Memory B cell (primary cell): ENCODE measurements at places on chromosomes 4 and X.

GRCh38 chr4:18198653-18199052, 177.1 kb upstream of the LCORL start:
- no peak for DNase-seq

DNA sequence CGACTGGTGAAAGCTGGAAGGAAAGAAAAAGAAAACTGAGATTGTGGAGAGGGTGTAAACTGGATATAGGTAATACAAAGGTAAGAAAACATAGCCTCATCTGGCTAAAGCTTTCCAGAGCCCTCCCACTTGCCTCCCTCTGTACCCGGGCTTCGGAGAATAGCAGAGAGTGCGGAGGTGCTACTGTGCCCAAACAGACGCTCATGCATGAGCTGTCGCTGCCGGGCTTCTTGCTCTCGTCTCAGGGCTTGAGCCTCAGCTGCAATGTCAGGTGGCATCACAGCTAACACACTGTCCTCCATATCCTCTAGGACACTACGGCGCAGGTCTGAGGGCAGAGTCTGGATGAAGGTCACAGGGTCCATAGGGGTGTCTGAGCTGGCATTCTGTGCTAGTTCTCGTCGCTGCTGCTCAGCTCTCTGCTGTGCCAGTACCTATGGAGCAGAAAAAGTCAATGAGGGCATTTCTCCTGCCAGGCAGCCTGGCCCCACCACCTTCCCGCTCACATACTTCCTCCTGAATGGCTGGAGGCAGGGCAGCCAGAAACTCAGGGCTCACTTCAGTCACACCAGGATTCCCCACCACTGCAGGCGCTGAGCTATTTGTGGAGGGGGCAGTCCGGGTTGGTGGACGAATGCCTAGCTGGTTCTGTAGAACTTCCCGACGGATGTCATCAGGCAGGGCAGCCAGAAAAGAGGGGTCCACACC, 116.7 kb upstream of the HSD17B10 start:
- no peak for DNase-seq

DNA sequence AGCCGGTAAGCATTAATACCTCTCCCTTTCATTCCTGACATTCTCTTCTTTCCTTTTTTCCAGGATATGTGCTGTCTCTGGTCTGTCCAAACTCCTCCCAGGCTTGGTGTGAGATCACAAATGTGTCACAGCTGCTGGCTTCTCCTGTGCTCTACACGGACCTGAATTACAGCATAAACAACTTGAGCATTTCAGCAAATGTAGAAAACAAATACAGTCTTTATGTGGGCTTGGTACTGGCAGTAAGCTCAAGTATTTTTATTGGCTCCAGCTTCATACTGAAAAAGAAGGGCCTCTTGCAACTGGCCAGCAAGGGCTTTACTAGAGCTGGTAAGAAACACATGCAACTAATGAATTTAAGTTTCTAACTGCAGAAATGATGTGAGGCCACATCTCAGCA, 8.4 kb downstream of the NIPAL1 start:
- no peak for DNase-seq

GRCh38 chr4:186027405-186027804, 41.6 kb upstream of the TLR3 start:
- no peak for DNase-seq

DNA sequence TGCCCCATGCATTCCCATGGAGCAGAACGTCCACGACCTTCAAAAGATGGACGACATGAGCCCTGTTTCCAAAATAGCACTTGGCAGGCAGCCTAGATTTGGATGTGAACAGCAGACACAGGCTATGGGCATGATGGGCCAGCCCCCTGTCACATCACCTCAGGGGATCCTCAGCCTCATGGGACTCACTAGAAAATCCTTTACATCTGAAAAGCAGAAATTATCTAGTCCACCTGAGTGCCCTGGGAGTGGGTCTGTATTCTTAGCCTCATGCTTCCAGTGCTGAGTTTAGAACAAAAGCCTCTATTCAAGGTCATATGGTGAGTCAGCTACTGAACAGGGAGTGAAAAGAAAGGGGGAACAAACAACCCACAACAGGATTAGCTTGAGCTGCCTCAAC, 35.8 kb downstream of the GRIA3 start:
- DNase-seq: no peak

- peak; percentile 46 for DNase-seq
These were observed 14.6 kb upstream of the SLC25A4 start for GRCh38 chr4:185128272-185129119.

- no peak for DNase-seq
These were observed 83.8 kb upstream of the C1QTNF7 start for GRCh38 chr4:15344041-15344440.

DNA sequence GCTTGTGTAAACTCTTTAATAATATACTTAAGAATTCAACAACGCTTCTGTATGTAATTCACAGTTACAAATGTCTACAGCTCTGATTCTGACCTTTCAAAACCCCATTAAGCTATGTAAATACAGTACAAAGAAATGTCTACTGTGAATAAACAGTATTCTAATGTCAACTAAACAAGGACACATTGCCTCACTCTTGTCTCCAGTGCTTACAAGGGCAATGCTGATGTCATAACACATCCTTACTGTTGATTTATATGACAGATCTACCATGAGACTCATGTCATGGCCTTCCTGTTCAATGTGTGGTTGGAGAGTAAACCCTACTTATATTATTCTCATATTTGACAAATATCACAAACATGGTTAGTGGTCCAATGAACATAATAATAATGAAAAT, 256.1 kb upstream of the ADGRL3 start:
- DNase-seq: no peak

- DNase-seq: no peak
These were observed 32.1 kb upstream of the HDAC8 start for GRCh38 chrX:72604705-72605104.

- no peak for DNase-seq
These were observed 31.4 kb upstream of the XAGE2 start for GRCh38 chrX:52337410-52337809.

- DNase-seq: no peak
These were observed 66.2 kb upstream of the TACR3 start for GRCh38 chr4:103786014-103786413.

GRCh38 chr4:5678977-5679376, 29.4 kb downstream of the EVC2 start:
- DNase-seq: no peak

DNA sequence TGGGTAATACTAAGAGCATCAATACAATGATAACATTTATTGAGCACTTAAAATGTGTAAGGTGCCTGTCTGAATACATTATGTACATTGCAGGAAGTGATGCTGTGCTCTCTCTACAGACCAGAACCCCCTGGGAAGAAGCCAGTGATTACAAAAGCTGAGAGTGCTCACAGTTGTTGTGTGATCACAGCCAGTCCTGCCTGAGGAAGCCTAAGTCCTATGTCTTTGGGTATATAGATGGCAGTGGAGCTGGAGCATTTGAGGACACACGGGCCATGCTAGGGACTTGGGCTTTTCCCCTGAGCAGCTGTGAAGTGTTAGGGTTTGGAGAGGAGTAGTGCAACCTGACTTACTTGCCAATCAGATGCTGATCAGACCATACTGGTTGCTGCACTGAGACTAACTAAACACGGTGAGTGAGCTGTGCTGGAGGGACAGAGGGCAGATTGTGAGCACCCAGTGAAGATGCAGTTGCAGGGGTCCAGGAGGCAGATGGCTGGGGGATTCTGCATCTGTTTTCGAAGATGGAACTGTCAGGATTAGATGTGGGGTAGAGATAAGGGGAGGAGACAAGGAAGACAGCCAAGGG, 60.8 kb upstream of the TBC1D14 start:
- no peak for DNase-seq

DNA sequence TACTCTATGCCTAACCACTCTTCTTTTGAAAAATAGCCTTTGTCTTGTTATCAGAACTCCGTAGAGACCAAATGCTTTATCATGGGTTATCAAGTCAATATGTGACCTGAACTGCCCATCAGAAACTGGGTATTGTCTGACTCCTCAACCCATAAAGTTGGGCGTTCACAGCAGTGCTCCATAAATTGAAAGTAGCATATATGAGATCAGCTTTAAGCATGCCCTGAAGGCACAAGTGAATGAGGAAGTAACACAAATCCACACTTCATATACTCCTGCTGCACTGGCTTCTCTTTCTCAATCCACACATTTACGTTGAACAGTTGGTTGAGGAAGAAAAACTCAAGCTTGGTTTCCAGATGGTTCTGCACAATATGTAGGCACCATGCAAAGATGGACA, 1106.0 kb downstream of the STIM2 start:
- DNase-seq: no peak

DNA sequence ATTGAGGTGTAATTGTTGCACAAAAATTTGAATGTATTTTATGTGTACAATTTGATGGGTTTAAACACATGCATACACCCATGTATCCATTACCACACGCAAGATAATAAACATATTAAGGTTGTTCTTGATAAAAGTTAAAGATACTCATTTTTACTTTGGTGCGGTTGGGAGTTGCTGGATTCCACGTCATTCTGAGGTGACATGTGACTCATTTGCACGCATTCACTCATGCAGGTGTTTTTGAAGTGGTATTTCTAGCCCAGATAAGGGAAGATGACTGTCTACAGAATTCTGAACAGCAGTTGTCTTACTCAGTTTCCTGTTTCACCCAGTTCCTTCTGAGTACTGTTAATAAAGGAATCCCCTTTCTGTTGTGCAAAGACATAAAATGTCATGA, 142.0 kb downstream of the RTL3 start:
- DNase-seq: peak; percentile 3

DNA sequence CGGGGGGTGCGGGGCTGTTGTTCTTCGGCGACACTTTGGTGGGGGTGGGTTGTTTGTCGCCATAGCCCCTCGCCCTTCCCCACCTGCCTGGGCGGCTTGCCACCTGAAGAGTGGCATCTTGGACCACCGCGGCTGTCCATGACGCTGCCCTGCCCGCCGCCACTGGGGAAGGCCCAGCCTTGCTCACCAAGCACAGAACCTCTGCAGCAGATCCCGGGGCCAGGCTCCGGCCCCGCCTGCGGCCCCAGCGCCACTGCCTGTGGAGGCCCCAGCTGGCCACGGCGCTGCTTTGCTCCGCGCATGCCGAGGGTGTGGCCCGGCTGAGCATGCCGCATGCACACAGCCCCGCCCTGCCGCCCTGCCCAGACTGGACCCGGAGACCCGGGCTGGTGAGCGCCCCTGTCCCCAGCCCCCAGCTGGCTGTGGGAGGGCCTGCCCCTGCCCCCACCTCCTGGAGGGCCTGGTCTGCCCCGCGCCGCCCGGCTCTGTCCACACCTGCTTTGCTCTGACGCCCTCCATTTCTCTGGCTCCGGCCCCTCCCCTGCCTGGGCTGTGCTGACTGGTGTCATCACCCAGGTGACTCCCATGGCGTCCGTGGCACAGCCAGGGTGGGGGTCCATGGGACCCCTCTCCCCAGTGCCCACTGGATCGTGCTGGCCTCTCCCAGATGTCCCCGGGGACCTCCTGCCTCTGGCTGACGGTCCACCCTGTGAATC, 5.3 kb downstream of the NAT8L start:
- DNase-seq: no peak

- no peak for DNase-seq
These were observed 85.9 kb upstream of the ACSL4 start for GRCh38 chrX:109818976-109819375.

- no peak for DNase-seq
These were observed 44.0 kb downstream of the ZNF518B start for GRCh38 chr4:10413177-10413576.

DNA sequence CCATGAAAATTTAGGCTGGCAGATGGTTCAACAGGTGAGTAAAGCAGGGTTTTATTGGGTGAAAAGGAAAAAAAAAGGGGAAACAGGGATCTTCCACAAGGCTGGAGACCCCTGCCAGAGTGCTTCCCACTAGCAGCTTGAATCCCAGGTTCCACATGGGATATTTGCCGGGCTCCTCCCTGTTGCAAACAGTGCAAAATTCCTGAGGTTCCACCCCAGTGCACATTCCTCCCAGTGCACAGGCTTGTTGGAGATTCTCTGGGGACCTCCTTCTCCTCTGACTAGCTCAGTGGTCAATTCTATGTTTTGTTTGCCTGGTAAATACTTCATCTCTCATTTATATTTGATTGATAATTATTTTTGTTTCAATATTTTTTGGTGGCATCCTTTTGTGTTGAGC, 66.4 kb upstream of the UGT2B15 start:
- DNase-seq: no peak

- DNase-seq: no peak
These were observed 2.6 kb downstream of the CTBP1 start for GRCh38 chr4:1246111-1246881.

GRCh38 chr4:78518561-78518960, 33.0 kb upstream of the ANXA3 start:
- DNase-seq: no peak

DNA sequence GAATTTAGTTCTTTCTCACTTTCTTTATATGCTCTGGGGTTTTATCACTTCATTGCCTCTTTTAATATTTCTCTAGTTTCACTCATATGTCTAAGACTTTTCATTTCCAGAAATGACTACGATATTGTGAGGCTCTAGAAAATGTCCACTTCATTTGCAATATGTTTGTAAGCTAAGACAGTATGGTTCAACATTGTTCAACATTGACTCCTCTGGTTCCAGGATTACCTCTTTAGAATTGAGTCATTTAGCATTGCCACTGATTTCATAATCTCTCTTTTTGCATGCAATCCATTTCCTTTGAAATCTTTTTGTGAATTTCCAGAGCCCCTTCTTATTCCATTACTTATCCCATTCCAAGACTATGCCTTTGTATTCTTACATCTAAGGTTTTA, 32.3 kb downstream of the BBS12 start:
- no peak for DNase-seq

- no peak for DNase-seq
These were observed 574.6 kb downstream of the RAPGEF2 start for GRCh38 chr4:159677521-159677920.

DNA sequence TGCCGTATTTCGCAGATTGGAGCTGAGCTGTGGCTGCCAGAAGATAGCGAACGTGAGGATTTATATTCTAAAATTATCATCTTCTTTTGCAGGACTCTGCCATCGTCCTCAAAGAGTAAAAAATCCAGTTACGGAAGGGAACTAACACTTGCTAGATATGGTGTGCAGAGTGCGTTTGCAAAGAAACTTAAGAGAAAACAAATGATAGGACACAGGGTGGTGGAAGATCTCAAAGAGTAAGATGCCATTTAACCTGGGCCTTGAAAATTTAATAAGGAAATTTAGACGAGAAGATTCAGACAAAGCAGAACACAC, 566 bp downstream of the LARP7 start:
- DNase-seq: no peak

DNA sequence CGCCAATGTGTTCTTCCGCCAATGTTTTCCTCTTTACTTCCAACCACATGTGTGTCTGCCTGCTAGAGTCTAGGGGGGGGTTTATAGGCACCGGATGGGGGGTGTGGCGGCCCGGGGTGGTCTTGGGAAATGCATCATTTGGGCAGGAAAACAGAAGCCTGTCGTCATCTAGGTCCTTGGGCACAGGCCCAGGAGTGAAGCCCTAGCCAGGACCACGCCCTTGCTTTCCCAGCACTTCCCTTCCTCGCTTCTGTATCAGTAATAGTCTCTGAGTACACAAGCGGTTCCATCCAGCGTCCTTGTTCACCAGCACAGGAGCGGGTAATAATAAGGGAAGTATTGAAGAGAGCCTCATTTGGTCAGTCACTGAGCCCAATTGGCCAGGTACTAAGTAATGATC, 74.5 kb downstream of the QDPR start:
- no peak for DNase-seq

GRCh38 chr4:163110442-163110841, 56.2 kb downstream of the NAF1 start:
- DNase-seq: no peak
